ENCODE measurements at places on chromosomes 1 and 21. TPM values are rescaled to one million over a fixed set of nuclear protein-coding genes. Genes with fewer than 3 reads are reported as not detected.

APH1A gene
- total RNA-seq, result 127 TPM

SPSB1 gene
- total RNA-seq, result 1.8 TPM

ESRRG gene
- total RNA-seq, result not detected

FMO2 gene
- total RNA-seq, result not detected

- no peak overlapping the region for H3K27ac ChIP-seq
- H3K4me1 ChIP-seq, result no peaks in the 10 kb centered on the region
- no peak for DNase-seq
- H3K36me3 ChIP-seq, result no peaks in the 10 kb centered on the region
- H3K27me3 ChIP-seq, result no peaks in the 10 kb centered on the region
Observed at GRCh38 chr1:30609999-30610345, 113.4 kb downstream of the MATN1 start.

DNA sequence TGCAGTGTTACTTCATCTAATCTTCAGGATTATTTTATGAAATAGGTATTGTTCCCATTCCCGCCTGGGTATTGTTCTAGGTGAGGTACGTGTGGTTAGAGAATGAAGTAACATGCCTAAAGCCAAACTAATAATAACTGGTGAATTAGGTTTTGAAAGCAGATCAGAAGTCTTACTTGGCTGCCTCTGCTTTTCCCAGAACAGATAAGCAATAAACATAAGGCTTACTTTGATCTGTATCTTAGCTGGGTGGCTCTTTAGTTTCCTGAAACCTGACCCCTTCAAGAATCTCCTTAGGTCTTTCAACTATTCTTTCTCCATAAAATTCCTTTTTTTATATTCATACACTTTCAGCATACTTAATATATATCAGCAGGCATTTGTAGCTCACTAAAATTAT lies 65.3 kb downstream of the VAV3 start:
- H3K36me3 ChIP-seq, result no peaks in the 10 kb centered on the region
- H3K27me3 ChIP-seq, result no peaks in the 10 kb centered on the region
- H3K4me3 ChIP-seq, result no peak overlapping the region
- no peak for DNase-seq

- no peaks in the 10 kb centered on the region for H3K27me3 ChIP-seq
- no peak overlapping the region for H3K4me3 ChIP-seq
- no peaks in the 10 kb centered on the region for H3K36me3 ChIP-seq
- H3K4me1 ChIP-seq, result no peaks in the 10 kb centered on the region
- no peak overlapping the region for H3K27ac ChIP-seq
Observed at GRCh38 chr1:225608014-225608796, 44.7 kb downstream of the ENAH start.

GRCh38 chr1:93474321-93474720 lies 26.4 kb downstream of the FNBP1L start:
- H3K27ac ChIP-seq, result no peak overlapping the region
- no peaks in the 10 kb centered on the region for H3K27me3 ChIP-seq
- no peaks in the 10 kb centered on the region for H3K36me3 ChIP-seq
